ENCODE measurements at places on chromosomes 2 and 18.
A peak's percentile ranks its signal among the peaks of the same experiment; 100 is the strongest.

DNA sequence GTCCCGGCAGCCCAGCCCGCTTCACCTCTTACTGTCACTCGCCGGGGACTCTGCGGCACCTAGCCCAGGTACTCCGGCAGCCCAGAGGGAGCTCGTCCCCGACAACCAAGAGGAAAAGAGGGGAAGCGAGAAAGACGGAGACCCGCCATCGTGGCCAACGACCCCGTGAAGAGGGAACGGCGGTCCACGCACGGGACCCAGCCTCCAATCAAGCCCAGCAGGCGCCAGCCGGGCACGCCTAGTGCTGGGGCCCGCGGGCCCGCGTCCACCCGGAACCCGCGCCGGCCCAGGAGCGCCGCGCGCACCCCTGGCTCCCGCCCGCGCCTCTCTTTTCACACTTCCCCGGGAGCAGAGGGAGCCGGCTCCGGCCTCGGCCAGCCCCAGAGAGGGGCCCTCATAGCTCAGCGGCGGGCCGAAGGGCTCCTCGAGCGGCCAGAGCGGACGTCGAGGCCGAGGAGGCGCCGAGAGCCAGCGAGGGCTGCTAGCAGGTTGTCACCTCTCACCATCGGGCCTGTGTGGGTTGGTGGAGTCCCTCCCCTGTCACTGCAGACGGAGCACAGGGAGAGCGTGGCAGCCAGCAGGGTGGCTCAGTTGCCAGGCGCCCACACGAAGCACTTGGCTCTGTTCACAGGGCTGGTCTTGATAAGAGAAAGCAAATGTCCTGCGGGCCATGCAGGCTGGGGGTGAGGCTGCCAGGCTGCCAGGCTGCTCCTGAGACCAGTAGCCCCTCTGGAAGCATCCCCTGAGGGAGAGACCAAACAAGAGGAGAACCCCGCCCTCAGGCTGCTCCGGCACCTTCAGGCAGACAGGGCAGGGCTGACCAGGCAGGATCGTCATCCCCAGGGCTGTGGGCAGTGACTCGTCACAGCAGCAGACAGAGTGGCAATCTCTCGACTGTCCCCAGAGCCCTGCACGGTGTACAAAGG is 36.9 kb upstream of the KLF11 start:
- peak; percentile 27 for DNase-seq

DNA sequence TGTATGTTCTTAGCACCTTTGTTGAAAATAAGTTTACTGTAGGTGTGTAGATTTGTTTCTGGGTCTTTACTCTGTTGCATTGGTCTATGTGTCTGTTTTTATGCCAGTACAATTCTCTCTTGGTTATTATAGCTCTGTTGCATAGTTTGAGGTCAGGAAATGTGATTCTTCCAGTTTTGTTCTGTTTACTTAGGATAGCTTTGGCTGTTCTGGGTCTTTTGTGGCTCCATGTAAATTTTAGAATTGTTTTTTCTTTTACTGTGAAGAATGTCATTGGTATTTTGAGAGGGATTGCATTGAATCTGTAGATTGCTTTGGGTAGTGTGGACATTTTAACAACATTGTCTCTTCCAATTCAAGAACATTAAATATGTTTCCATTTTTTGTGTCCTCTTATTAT is 69.1 kb downstream of the ANKRD62 start:
- DNase-seq = no peak

GRCh38 chr18:44851856-44852621 is 171.4 kb downstream of the SETBP1 start:
- no peak for DNase-seq

DNA sequence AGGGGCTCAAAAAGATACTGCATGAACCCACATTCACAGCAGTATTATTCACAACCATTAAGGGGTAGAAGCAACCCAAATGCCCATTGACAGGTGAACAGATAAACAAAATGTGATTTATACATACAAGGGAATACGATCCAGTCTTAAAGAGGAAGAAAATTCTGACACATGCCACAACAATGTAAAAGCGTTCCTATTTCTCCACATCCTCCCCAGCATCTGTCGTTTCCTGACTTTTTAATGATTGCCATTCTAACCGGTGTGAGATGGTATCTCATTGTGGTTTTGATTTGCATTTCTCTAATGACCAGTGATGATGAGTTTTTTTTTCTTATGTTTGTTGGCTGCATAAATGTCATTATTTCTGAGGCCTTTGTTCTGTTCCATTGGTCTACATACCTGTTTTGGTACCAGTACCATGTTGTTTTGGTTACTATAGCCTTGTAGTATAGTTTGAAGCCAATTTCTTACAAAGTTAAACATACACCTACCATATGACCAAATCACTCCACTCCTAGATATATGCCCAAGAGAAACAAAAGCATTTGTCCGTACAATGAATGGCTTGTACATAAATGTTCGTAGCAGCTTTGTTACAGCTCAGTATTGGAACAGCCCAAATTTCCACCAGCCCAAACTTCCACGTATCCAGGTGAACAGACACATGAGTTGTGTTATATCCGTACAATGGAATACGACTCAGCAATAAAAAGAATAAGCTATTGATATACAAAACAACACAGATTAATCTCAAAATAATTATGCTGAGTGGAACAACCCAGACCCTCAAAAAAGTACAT is 85.1 kb downstream of the TMEM131 start:
- DNase-seq = no peak

GRCh38 chr18:37362158-37362890 is 203.3 kb downstream of the CELF4 start:
- DNase-seq = no peak

- no peak for DNase-seq
Observed at GRCh38 chr2:208010506-208010905, 14.8 kb downstream of the PLEKHM3 start.

DNA sequence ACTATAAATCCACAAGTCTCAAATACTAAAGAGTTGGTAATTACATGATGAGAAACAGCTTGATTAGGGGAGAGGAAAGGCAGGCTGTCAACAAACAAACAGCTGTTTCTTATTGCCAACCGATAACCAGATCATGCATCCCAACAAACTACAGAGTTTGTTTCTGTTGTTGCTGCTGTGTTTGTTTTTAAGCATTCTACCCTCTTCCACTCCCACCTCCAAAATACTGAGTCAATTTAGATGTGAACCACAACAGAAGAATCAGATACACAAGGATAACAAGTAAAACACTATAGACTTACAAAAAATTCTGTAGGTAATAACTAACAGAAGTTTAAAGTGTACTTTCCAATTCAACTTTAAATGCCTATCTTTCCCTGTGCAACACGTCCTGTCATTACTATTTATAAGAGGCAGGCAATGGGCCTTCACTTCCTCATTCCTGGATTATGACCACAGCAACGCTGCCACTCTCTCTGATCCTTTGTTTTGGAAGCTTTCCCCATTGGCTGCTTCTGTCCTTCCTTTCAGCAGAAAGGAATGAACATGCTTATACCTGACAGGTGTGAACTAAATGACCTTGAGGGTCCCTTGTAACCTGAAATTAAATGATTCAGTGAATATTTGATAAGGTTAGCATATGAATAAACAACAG is 152.0 kb downstream of the SRBD1 start:
- no peak for DNase-seq

DNA sequence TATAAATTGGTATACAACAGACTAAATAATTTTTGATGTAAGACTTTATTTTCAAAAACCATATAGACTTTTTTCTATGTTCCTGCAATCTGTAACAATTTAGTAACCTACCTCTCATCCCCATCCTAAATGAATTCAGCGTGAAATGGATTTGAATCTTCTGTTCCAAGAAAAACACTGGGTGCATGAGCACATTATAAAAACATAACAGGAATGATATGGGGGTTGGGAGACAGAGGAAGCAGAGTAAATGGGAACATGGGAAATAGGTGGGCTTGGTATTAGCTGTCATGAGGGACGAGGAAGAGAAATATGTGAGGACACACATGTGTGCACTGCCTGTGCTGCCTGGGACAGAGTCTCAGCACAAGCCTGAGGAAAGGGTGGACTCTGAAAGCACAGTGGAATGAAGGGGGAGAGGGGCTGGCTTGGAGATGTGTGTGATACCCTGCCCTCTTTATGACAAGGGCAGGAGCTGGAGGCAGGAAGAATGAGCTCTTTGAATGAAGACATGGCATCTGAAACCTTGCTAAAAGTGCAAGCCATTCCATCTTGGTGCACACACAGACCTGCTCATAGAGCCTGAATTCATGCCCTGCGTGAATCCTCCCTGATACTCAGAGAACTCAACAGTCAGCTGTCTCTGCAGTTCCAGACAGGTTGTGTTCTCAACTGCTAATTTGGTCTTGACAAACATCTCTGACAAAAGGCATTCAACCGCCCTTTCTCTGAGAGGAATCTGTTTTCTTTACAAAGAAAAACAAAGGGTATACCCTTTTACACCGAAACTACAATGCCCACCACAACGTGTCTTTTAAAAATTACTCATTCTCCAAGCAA is 66.6 kb downstream of the EPB41L3 start:
- DNase-seq = no peak

DNA sequence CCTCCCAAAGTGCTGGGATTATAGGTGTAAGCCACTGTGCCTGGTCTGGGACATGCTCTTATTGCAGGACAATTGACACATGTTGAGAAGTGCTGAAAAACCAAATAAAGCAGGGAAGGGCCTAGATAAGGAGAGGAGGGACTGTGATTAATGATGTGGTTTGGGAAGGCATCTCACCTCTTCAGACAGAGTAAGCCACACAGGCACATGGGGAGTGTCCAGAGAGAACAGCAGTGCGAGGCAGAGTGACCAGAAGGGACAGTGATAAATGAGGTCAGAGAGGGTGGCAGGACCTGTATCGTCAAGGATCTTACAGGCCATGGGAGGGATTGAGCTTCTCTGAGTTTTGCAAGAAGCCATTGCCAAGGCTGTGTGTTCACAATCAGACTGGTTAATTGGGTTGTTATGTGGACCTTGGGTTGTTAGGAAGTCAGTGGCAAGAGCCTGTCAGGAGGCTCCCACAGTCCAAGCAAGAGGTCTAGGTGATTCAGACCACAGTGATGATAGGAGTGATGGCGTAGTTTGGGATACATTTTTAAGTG is 58.5 kb downstream of the EIF5B start:
- DNase-seq = no peak

DNA sequence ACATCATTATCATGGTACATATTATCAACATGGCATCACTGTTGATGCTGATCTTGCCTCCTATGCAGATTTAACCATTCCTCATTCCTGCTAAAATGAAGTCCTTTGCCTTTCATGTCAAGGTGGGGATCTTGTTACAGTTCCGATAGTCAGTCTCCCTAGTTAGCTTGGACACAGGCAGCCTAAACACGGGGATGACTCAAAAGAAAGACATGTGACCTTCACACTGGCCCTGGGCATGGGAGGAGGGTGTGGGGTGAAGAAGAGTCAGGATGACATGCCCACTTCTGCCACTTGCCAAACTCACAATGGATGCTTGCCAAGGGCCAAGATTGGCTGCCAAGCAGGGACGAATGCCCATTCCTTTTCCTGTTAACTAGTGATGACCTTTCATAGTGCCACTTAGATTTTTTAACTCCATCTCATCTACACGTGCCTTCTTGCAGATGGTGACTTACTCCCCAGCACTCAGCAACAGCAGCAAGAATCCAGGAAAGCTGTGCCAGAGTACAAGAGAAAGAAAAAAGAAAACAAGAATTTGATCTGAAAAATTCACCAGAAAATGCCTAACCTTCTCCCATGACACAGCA is 13.9 kb upstream of the SLC1A4 start:
- no peak for DNase-seq

DNA sequence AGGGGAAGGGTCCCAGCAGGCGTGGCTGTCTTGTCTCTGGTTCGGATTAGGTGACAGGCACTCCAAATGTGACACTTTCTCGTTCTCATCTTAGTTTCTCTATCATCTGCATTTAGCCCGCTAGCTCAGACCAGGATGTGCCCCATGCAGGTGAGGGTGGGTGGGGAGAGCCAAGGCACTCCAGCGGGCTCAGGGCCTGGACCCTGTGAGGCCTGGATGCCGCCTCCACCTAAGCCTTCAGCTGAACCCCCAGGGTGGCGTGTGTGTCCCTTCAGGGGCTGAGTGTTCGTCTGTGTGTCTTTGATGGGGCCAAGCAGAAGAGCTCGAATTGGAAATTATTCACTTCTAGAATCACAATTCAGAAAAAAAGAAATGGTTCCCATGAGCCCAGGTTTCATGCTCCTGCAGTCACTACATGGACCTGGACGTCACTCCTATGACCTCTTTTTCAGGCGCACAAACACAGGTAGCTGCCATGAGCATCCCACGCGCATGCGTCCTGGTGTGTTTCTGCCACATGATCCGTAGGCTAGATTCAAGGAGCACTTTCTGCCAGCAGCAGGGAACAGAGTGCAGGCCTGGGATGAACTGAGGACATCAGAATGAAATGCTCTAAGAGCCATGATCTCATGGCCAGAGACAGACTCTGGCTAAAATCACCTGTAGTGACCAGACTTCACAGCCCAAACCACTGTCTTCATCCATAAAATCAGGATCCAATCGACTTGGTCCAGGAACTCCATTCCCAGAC is 25.8 kb downstream of the CIDEA start:
- no peak for DNase-seq

DNA sequence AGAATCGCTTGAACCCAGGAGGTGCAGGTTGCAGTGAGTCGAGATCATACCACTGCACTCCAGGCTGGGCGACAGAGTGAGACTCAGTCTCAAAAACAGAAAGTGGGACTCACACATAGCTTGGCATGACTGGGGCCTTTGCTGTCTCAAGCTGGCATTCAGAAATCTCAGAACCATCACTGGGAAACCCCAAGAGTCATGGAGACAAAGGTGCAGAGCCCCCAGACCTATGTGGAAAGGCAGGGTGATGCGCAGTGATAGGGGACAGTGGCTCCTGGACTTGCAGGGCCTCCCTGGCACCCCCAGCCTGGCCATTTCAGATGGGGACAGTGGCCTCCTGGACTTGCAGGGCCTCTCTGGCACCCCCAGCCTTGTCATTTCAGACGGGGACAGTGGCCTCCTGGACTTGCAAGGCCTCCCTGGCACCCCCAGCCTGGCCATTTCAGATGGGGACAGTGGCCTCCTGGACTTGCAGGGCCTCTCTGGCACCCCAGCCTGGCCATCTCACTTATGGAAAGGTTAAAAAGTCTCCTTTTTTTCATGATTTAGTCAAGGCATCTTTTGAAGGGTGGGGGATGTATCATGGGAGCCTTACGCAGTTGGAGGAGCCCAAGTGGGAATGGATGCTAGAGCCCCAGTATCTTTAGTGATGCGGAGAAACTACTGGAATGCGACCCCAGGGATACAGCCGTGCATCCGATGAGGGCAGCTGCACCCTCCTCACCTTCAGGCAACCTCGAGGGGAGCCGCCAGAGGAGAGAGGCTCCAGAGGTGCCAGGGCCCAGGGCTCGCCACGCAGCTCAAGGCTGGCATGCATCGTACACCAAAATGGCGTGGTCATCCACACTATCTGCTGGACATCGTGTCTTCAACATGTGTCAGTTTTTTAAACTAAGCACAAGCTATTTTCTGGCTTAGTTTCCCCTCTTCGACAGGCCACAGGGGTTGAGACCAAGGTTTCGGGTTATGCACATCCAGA is 30.5 kb downstream of the ZNF516 start:
- no peak for DNase-seq

GRCh38 chr2:198326431-198326830 is 522.0 kb downstream of the PLCL1 start:
- no peak for DNase-seq

DNA sequence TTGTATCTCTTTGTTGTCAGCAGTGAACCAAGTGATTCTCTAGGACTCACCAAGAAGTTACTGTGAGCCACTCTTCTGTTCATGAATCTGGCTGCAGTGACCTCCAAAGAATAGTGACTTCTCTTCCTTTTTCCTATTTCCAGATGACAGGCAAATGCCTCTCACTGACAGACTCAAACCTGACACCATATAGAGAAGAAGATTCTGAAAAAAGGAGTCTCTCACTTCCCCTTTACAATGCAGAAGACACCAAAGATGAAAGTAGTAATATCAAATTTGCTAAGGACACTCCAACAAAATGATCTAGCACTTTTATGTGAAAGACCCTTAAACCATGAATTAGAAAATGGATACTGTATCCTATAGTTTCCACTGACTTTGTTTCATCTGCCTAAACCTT is 44.4 kb upstream of the SETBP1 start:
- DNase-seq = no peak
